ENCODE measurements at places on chromosomes 4 and X.

GRCh38 chr4:985123-985830, 1.6 kb upstream of the IDUA start:
- DNase-seq: no peak

- DNase-seq: peak; percentile 70
These were observed 125.0 kb upstream of the TBL1X start for GRCh38 chrX:9339603-9340491.

DNA sequence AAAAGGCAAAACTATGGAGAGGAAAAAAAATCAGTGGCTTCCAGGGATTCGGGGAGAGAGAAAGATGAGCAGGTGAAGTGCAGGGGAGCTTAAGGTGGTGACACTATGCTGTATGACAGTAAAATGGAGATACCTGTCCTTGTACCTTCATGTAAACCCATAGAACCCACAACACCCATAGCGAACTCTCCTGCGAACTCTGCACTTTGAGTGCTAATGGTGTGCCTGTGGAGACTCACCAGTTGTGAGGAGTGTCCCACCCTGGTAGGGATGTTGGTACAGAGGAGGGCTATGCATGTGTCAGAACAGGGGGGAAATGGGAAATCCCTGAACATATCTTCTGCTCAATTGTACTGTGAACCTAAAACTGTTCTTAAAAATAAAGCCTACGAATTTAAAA, 42.8 kb downstream of the HMX1 start:
- no peak for DNase-seq

DNA sequence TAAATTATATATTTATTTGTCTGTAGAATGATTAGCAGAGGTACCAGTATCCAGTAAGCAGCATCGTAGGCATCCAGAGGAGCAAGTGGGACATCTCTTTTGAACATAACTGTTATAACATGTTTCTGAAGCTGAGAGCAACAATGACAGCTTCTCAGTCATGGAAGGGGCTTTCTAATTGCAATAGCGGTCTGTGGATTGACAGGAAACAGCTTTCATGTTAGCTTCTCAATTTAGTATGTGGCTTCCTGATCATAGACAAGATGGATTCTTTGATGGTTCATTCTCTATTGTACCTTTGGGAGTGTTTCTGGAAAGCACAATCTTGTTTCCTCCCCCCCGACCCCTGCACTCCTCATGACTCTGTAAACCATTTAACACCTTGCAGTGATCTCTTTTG, 434.6 kb upstream of the GNPDA2 start:
- DNase-seq: no peak

GRCh38 chrX:150903110-150903508, 4.6 kb upstream of the CD99L2 start:
- no peak for DNase-seq

- no peak for DNase-seq
These were observed 77.9 kb upstream of the ANKRD50 start for GRCh38 chr4:124790471-124790870.

- DNase-seq: no peak
These were observed 69.1 kb upstream of the NPFFR2 start for GRCh38 chr4:71962622-71963264.

GRCh38 chr4:144591401-144591800, 54.6 kb upstream of the HHIP start:
- DNase-seq: no peak

DNA sequence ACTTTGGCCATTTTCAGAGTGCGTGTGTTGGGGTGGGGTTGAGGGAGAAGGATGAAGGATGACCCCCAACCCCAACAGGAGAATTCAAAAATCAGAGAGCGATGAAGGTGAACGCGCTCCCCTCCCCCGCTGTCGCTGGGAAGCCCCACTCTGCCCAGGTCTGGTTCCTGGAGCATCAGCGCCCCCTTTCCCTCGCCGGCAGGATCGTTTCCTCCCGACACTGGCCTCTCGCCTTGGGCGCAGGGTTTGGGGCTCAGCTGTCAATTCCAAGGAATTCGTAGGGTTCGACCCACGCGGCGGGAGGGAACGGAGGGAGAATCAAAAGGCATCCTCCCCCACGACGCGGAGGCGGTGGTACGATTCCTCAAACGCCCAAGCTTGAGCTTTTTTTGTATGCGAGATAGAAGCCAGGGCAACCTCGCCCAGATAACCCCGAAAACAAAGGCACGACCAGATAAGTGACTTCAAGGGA, 1.0 kb upstream of the PDGFRA start:
- peak; percentile 89 for DNase-seq

- no peak for DNase-seq
These were observed 84.7 kb upstream of the GPR101 start for GRCh38 chrX:137118536-137118935.

DNA sequence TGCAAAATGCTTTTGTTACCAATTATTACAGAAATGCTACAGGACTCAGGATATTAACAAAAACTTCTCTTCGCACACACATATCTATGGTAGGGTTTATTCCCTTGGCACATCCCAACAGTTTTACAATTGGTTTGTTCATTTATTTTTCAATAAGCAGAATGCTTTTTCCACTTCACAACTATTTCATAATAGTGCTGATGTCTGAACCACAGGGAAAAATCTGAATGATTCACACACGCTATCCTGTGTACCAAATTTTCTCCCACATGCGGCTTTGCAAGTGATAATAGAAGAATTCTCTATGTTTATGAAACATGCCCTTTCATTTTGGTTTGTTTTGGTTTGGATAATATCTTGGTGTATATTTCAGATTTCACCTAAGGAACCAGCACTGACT, 725.7 kb upstream of the TENM3 start:
- DNase-seq: no peak
